Stimulated activated CD4-positive, alpha-beta T cell treated with anti-CD3 and anti-CD28 coated beads, Interleukin-12 subunit alpha, Interleukin-12 subunit beta, amount 100 ng/mL, for 24 hours (primary cell): ENCODE measurements at places on chromosomes 1 and 21.

DNA sequence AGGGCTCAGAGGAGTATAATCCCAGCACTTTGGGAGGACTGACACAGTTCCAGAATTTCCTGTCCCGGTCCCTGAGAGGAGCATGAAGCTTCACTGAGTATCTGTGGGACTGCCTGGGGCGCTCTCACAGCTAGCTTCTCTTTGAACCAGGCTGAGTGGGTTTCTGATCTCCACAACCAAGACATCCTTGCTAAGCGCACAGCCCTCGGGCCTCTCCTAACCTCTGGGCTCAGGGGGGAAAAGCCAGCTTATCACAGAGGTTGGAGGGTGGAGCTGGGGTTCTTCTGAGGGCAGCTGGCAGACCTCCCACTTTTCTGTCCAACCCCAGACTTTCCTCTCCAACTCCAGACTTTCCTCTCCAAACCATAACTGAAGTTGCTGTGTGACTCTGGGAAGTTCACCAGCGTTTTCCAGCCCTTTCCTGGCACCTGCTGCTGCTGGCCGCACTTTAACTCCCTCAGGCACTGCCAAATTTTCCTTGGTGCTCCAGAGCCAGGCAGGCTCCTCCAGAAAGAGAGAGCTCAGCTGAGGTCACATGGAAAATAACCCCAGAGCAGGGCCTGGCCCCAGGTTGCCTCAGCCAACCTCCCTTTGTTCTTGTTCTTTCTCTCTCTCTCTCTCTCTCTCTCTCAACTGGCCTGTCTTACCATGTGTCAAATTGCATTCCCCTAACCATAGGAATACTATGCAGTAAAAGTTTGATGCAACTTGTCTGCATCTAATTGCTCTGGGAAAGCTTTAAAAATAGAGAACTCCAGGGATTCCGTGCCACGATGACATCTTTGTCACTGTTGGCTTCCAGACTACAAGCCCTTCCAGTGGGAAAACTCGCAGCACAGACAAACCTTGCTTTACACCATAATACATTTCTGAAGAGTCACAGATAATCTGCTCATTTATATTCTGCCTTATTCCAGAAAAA is 49.5 kb downstream of the OLFML2B start:
- DNase-seq: no peak

DNA sequence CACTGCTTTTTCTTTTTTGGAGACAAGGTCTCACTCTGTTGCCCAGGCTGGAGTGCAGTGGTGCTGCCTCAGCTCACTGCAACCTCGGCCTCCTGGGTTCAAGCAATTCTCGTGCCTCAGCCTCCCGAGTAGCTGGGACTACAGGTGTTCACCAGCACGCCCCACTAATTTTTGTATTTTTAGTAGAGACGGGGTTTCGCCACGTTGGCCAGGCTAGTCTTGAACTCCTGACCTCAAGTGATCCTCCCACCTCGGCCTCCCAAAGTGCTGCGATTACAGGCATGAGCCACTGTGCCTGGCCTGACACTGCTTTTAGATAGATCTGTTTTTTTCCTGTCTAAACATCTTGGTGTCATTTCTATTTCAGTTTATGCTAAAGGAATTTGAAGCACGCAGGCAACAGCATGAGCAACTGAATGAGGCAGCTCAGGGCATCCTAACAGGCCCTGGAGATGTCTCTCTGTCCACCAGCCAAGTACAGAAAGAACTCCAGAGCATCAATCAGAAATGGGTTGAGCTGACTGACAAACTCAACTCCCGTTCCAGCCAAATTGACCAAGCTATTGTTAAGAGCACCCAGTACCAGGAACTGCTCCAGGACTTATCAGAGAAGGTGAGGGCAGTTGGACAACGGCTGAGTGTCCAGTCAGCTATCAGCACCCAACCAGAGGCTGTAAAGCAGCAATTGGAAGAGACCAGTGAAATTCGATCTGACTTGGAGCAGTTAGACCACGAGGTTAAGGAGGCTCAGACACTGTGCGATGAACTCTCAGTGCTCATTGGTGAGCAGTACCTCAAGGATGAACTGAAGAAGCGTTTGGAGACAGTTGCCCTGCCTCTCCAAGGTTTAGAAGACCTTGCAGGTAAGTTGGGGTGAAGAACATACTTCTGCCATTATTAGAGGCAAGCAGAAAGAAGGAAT is 106.1 kb upstream of the BMP8A start:
- DNase-seq: no peak

DNA sequence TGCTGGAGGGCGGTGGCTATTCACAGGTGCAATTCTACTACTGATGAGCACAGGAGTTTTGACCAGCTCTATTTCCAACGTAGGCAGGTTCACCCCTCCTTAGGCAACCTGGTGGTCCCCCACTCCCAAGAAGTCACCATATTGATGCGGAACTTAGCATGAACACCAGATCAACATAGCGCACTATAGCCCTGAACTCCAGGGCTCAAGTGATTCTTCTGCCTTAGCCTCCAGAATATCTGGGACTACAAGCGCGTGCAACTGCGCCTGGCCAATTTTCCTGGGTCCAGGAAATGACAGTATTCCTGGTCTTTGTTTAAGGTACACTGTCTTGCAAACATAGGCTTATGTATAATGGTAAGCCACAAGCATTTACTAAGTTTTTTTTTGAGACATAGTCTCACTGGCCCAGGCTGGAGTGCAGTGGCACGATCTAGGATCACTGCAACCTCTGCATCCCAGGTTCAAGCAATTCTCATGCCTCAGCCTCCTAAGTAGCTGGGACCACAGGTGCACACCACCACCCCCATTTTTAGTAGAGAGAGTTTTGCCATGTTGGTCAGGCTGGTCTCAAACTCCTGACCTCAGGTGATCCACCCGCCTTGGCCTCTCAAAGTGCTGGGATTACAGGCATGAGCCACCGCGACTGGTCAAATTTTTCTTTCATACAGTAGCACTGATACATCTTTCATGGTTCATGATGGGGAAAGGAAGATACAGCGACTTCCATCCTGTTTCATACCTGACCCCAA is 12.6 kb downstream of the MCL1 start:
- no peak for DNase-seq

DNA sequence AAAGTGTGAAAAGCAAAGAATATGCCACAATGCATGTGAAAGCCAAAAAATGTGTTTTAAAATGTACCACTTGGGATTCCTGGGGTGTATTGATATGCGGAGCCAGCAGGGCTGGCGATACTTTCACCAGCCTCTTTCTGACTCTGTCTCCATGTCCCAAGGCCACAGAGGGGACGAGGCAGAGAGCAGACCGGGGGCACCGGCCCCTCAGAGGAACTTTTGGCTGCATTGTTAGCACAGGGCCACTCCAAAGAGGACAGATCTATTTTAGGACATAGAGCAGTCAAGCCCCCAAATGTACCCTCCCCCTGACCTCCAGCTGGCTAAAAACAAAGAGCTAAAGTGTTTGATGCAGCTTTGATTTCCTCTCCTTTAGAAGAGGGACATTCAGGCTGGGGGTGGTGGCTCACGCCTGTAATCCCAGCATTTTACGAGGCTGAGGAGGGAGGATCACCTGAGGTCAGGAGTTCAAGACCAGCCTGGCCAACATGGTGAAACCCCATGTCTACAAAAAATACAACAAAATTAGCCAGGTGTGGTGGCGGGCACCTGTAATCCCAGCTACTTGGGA is 25.6 kb upstream of the ZNF436 start:
- no peak for DNase-seq

GRCh38 chr1:194698908-194699318 is 1512.5 kb upstream of the B3GALT2 start:
- no peak for DNase-seq
